ENCODE measurements at places on chromosomes 7 and 10.

DNA sequence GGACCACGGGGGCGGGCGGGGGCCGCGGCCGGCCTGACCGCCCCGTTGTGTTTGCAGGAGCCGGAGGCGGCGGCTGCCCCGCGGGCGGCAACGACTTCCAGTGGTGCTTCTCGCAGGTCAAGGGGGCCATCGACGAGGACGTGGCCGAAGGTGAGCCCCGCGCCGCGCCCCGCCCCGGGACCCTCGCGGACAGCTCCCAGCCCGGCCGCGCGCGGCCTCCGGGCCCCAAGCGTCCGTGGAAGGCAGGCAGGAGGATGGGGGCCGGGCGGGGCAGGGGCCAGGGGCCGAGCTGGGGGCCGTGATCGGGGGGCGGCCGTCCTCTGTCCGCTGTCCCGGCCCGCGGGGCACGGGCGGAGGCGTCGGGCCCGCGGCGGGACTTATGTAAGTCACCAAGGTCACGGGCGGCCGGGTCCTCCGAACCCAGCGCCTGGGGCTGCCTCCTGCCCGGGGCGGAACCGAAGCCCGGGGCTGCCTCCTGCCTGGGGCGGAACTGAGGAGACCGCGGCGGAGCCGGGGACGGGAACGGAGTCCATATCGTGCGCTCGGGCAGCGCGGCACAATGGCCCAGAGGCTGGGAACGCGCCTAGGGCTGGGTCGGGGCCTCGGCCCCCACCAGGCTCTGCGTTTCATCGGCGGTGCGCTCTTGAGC lies 497 bp downstream of the PPP2R2D start:
- DNase-seq = no peak

DNA sequence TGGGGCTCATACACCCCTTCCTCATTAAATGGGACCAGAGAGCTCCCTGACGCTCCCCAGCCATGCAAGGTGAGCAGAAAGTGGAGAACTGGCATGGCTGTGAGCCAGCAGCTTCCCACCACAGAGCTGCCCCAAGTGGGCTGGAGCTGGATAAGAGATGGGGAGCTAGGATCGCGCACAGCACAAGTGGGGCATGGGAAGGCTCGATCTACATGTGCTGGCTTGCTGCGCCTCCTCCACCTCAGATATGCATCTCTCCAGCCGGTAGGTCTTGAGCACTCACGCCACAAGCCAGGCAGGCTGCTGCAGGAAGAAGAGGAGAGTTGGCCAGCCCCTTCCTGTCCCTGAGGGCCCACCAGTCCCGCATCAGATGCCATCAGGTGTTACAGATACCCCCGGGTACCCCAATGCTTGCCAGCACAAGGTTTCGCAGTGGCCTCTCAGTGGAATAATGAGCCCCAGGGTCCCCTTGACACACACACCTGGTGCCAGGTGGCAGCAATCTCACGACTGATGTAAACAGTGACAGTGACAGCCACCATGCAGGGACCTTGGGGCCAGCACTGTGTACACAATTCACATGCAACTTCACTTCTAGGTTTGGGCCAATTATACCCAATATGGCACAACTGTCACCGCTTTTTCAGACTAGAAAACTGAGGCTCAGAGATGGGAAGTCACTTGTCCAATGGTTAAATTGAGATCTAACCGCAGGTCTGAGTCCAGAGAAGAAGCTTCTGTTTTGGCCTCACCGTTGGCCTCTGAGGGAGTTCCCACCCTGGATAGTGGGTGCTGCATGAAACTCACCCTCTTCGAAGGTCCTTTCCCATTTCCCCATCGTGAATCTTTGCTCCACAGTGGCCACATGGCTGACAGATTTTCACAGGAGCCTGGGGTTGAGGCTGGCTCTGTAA lies 79.3 kb downstream of the OAT start:
- DNase-seq = no peak

- no peak for DNase-seq
Measured at GRCh38 chr7:157890921-157891401, 554.2 kb downstream of the DNAJB6 start.

- DNase-seq = no peak
Measured at GRCh38 chr10:34933676-34934075, 118.6 kb upstream of the PARD3 start.

DNA sequence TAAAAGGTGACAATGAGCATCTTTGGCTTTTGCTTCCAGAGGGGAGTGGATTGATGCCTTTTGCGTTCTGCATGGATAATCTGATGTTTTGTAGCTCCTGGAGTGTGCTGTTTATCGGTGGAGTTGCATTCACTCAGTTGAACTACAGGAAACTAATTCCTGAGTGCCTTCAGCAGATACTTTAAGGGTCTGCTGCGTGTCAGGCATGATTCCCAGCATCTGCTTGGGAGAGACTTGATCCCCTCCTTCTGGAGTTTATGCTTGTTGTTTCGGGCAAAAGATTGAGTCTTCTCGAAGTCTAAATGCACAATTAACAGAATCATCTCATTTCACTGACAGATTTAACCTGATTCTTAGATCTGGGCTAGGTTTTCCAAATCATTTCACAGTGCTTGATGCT lies 46.2 kb downstream of the CELF2 start:
- no peak for DNase-seq

- no peak for DNase-seq
Measured at GRCh38 chr7:136353287-136353686, 376.1 kb upstream of the MTPN start.

DNA sequence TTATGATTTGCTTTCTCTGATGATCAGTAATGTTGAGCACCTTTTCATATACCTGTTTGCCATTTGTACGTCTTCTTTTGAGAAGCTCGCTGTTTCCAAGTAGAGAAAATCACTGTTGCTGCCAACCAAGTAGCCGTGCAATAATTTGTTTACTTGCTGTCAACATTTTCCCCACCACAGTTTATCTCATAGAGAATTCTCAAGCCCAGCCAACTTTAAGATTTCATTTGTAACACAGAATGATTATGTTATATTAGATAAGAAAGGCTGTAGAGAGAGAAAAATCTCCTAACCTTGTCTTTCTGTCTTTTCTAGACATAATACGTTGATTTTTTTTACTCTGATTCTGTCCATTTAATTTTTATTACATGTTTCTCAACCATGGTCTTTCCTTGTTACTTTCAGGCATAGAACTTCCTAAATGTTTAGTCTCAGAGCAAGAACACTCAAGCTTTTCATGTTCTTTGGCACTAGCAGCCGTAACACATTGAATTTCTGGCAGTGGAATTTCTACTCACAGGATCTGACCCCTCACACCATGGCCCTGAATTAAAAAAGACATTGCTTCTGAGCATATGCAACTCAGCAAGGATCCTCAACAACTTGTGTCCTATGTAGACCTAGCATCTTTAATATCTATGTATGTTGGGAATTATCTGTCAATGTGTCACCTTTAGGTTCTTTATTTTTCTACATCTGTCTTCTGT lies 23.1 kb downstream of the RPA3 start:
- no peak for DNase-seq

DNA sequence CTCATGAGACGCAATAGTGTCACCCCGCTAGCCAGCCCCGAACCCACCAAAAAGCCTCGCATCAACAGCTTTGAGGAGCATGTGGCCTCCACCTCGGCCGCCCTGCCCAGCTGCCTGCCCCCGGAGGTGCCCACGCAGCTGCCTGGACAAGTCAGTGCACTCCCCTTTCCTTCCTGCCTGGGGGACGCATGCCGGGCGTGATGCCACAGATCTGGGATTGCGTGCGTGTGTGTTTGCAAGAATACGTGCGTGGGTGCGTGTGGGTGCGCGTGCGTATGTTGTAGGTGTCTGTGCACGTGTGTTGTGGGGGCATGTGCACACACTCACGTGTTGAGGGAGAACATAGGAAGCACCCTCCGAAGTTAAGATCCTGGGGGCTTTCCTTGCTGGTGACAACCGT lies 23.5 kb downstream of the PFKFB3 start:
- DNase-seq = no peak

GRCh38 chr7:103915680-103916357 lies 73.6 kb downstream of the RELN start:
- no peak for DNase-seq

DNA sequence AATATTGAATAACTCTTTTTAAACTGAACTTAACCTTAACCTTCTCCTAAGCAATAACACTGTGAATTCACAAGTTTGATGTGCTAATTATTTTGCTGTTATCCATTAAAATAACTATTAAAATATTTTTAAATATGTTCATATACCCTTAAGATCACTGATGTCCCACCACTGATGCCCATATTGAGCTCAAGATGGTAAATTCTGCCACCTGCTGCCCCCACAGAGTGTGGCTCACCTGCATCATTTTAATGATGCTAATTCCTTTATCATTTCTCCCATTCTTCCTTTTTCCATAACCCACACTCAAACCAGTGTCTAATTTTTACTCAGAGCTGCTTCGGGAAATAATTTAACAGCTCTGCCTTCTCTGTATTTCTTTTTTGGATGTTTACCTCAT lies 82.3 kb upstream of the ARID5B start:
- DNase-seq = no peak

DNA sequence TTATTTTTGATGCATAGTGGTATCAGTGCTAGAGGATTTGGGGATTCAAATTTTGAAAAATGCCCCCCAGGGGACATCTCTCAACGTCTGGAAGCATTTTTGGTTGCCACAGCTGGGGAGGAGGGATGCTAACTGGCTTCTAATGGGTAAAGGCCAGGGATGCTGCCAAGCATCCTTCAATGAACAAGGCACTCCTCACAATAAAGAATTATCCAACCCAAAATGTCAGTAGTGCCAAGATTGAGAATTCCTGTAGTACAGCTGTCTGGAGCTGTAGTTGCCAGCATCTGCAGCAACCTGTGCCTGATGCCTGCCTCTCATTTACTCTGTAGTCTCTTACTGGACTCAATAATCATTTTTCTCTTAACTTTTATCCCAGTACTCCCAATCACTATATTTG lies 53.5 kb downstream of the SEPTIN7 start:
- no peak for DNase-seq

DNA sequence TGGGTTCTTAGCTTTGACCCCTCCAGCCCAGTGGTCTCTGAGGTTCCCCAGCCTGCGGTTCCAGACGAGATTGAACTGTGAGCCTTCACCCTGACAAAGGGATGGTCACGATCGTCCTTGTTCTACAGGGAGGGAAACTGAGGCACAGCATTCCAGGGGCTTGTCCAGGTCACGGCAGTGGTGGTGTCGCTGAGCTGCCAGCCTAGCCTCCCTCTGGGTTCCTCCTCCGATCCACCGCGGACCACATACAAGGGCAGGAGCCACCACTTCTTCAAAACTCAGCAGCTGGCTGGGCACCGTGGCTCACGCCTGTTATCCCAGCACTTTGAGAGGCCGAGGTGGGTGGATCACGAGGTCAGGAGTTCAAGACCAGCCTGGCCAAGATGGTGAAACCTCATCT lies 35.8 kb downstream of the ELFN1 start:
- DNase-seq = no peak

GRCh38 chr7:80124526-80125264 lies 9.9 kb upstream of the GNAI1 start:
- no peak for DNase-seq

DNA sequence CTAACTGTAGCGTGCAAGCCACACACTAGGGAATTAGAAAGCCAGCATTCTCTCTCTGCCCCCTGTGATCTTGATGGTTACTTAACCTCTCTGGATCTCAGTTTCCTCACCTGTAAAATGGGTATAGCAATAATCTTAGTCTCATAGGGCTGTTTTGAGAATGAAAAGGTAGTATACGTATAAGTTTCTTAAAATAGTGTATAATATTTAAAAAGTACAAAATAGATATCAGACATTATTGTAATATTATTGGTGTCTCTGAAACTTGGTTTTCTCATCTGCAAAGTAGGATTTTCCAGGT lies 80.4 kb downstream of the CHN2 start:
- DNase-seq = no peak

DNA sequence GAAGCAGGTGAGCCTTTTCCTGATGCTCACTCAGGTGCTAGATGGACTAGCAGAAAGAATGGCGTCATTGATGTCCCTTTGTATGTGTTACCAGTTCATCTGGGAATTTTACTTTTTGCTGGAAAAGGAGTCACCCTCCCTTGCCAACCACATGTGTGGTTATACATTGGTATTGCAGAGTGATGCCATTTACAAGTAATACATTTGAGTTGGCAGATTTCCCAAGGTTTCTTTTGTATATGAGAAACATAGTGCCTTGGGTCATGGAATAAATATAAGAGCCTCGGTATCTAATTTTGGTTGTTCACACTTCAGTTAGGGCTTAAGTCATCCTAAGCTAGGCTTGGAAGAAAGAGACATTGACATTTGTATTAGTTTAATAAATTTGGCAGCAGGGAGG lies 10.4 kb upstream of the ATXN7L1 start:
- no peak for DNase-seq

- no peak for DNase-seq
Measured at GRCh38 chr7:141477865-141478264, 73.3 kb upstream of the AGK start.

DNA sequence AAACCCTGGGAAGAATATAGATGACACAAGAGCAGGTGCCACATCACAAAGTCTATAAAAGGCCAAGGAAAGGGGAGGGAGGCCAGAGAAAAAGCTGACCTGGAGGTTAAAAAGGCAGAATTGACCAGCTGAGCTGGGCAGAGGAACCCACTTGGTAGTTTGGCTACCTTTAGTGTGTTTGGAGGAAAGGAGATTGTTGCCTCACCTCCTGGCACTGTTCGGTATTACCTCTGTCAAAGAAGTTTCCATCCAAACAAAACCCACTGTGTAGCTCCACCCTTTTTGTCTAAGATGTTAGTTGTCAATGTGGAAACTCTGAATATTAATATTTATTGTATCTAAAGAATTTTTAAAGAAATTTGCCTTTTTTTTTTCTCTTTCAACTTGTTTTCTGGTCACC lies 23.4 kb downstream of the ENTPD7 start:
- DNase-seq = no peak

DNA sequence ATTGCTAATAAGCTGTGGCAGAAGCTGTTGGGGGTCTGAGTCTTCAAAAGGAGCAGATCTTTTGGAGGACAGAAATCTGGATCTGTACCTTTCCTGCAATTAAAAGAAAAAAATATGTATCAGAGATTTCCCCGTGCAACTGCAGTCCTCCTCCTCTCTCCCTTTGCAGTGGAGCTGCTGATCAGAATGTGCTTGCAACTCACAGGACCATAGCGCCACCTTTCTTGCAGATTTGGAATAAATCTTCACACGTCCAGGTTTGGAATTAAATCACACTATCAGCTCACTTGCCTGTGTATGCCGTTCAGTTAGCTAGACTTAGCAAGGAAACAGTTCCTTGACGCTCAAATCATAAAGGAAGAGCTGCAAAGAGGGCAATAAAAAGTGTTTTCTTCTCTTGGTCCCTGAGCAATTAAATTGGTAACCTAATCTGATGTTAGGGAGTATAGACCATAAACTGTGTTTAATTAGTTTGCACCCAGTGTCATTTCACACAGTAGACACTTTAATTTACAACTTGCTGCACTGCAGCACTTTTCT lies 77.4 kb downstream of the PON1 start:
- DNase-seq = no peak

- no peak for DNase-seq
Measured at GRCh38 chr7:50962281-50962883, 179.7 kb upstream of the GRB10 start.

- DNase-seq = no peak
Measured at GRCh38 chr10:114767986-114768821, 53.4 kb upstream of the FHIP2A start.

All from stimulated activated CD8-positive, alpha-beta memory T cell treated with anti-CD3 and anti-CD28 coated beads, Interleukin-7, amount 100 ng/mL, for 48 hours (primary cell).